Panc1 (cell line): ENCODE measurements at places on chromosomes 4 and X. TPM values are rescaled to one million over a fixed set of nuclear protein-coding genes. Genes with fewer than 3 reads are reported as not detected.

- no peaks in the 10 kb centered on the region for H3K27me3 ChIP-seq
- peaks cover 6% of the 10 kb centered on the region; the same call in 1 of the 2 replicates for H3K36me3 ChIP-seq
- peak overlapping the region; percentile 93 for H3K4me3 ChIP-seq
- no peak for DNase-seq
Measured at GRCh38 chr4:152535360-152535902, 461 bp downstream of the FBXW7 start.

Gene AREG
- total RNA-seq = 0.54 TPM

DNA sequence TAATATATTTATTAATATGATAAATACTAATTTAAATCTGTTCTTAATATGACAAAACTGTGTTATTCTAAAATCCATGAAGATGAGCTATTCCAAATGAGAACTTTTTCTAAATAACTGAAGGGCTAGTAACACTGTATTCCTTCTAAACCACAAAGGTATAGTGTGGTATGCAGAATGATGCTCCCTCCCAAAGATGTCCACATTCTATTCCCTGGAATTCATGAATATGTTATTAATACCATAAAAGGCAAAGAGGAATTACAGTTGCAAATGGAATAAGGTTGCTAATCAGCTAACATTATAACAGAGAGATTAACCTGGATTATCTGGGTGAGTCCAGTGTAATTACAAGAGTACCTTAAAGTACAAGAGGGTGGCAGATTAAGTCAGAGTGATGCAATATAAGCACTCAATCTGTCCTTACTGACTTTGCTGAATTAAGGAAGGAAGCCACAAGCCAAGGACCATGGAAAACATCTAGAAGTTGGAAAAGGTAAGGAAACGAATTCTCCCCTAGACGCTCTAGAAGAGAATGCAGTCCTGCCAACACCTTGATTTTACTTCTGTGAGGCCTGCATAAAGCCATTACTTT, 20.7 kb upstream of the MAB21L2 start:
- DNase-seq = no peak
- H3K36me3 ChIP-seq = no peaks in the 10 kb centered on the region
- no peak overlapping the region for H3K4me3 ChIP-seq
- no peak overlapping the region for H3K27ac ChIP-seq

Gene CYSLTR1
- not detected for total RNA-seq

Gene MAGEB1
- total RNA-seq = not detected

Gene MAPK10
- 0.85 TPM for total RNA-seq

DNA sequence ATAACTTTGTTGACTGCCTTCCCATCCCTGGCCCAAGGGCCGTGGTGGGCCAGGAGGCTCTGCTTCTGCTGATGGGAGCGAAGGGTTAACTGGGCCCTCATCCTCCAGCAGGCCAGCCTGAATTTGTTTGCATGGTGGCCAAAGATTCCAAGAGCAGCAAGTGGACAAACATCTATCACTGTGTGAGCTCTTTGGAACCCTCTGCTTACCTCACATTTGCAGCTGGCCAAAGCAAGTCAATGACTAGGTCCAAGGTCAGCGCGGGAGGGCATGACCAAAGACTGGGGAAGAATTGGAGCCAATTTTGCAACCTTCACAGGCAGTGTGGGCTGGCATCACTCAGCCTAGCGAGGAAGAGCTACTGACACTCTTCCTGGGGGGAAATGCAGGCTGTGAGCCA, 67.8 kb upstream of the ATP6AP2 start:
- H3K27ac ChIP-seq = no peak overlapping the region
- no peaks in the 10 kb centered on the region for H3K27me3 ChIP-seq
- H3K4me3 ChIP-seq = no peak overlapping the region
- no peak for DNase-seq
- no peaks in the 10 kb centered on the region for H3K36me3 ChIP-seq

Gene TMEM255A
- total RNA-seq = 0.31 TPM

Gene ZNF157
- total RNA-seq = not detected

DNA sequence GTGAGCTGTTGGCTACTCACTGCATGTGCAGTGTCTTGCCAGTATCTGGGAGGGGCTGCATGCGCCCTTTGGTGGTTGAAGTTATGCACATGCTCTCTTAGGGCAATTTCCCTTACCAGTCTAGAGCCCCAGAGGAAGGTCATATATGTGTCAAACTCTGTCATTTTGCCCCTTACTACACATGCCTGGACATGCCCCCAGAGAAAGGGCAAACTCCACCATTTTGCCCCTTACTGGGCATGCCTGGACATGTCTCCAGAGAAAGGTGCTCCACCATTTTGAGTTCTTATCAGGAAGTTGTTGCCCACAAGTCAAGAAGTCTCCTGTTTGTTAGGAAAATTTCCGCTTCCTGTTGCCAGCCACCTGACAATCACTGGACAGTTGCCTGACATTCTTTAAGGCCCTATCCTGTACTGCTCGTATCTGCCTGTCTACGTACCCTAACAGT, 56.4 kb upstream of the PLAC8 start:
- no peak overlapping the region for H3K27ac ChIP-seq
- no peaks in the 10 kb centered on the region for H3K36me3 ChIP-seq
- no peak for DNase-seq
- H3K4me1 ChIP-seq = no peaks in the 10 kb centered on the region
- no peaks in the 10 kb centered on the region for H3K27me3 ChIP-seq

DNA sequence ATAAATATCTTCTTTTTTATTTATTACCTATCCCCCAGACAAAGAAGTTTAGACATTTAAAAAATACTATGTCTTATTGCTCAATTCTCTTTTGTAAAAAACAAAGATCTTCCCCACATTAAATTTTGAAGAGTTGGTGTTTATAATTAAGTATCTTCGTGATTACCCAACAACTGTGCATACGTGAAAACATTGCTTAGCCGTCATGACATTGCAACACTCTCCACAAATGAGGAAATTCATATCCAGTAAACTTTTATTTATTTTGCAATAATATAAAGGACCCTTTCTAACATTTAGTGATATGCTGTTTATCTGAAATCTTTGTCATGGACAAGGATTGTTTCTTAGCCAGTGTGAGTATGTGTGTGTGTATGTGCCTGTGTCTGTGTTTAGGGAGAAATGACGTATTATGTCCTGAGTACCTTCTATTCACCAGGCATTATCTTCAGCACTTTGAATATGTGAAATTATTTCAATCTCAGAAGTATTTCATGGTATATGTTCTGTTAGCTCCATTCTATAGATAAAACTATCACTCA, 26.1 kb upstream of the EREG start:
- H3K36me3 ChIP-seq = no peaks in the 10 kb centered on the region
- no peaks in the 10 kb centered on the region for H3K27me3 ChIP-seq
- H3K27ac ChIP-seq = no peak overlapping the region
- no peak for DNase-seq
- no peak overlapping the region for H3K4me3 ChIP-seq
- no peaks in the 10 kb centered on the region for H3K4me1 ChIP-seq

DNA sequence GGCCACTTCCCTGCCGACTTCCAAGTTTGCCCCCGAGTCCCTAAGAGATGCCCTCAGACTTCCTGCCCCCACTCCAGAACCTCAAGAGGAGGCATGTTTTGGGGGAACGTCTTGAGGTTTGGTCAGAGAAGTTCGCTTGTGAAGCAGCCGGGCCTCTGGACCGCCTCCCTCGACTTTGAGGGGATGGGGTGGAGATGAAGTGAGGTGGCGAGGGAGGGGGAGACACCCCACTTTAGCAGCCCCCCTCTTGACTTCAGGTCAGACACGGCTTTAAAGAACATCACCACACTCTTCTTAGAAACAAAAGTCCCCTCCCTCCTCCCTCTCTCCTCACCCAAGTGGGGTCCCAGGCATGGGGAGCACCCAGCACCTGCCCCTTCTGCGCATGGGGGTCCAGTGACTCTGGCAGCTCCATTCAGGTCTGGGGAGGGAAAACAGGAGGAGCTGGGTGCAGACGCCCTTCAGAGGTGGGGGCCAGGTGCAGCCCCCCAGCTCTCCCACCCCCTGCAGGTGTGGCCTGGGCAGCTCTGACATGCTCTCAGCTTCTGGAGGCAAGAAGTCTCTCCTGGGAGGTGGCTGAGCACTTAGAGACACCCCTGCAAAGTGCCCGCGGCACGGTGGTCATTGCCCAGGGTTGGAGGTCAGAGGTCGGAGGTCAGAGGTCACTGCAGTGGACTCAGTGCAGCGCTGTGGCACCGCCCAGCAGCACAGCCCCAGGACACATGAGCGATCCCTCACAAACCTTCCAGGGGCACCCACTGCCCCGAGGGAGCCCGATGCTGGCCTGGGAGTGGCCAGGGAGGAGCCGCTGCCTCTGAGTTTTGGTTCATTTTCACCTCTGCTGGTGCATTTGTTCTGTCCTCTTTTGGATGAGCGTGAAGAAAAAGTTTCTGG, 108.8 kb downstream of the CPZ start:
- no peak for DNase-seq
- no peaks in the 10 kb centered on the region for H3K36me3 ChIP-seq
- H3K4me3 ChIP-seq = no peak overlapping the region
- H3K27ac ChIP-seq = no peak overlapping the region
- no peaks in the 10 kb centered on the region for H3K4me1 ChIP-seq

- DNase-seq = no peak
- H3K36me3 ChIP-seq = no peaks in the 10 kb centered on the region
- H3K4me1 ChIP-seq = no peaks in the 10 kb centered on the region
- H3K27ac ChIP-seq = no peak overlapping the region
- H3K27me3 ChIP-seq = no peaks in the 10 kb centered on the region
- no peak overlapping the region for H3K4me3 ChIP-seq
Measured at GRCh38 chrX:9378980-9379696, 85.7 kb upstream of the TBL1X start.

- H3K27ac ChIP-seq = no peak overlapping the region
- no peaks in the 10 kb centered on the region for H3K36me3 ChIP-seq
- H3K4me3 ChIP-seq = no peak overlapping the region
- no peak for DNase-seq
- H3K27me3 ChIP-seq = no peaks in the 10 kb centered on the region
Measured at GRCh38 chrX:103398421-103398864, 22.1 kb downstream of the BEX3 start.

Gene MBNL3
- 0.39 TPM for total RNA-seq

DNA sequence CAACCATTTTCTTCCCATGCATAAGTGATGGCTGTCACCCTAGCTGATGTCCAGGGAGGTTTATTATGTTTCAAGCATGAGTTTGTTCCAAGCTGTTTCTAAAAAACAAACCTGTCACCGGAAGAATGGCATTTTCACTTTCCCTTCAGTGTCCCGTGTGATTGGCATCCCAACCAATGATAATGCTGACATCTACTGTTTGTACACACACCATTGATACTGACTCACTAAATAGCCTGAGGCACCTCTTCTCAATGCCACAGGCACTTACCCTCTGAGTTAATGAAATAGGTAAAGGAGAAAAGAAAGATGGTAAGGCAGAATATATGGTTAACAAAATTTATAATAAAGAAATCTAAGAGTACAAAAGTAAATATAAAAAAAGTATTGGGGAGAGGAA, 23.1 kb upstream of the VCX2 start:
- H3K4me3 ChIP-seq = no peak overlapping the region
- H3K4me1 ChIP-seq = no peaks in the 10 kb centered on the region
- H3K27me3 ChIP-seq = no peaks in the 10 kb centered on the region
- no peak for DNase-seq
- no peak overlapping the region for H3K27ac ChIP-seq
- H3K36me3 ChIP-seq = no peaks in the 10 kb centered on the region

DNA sequence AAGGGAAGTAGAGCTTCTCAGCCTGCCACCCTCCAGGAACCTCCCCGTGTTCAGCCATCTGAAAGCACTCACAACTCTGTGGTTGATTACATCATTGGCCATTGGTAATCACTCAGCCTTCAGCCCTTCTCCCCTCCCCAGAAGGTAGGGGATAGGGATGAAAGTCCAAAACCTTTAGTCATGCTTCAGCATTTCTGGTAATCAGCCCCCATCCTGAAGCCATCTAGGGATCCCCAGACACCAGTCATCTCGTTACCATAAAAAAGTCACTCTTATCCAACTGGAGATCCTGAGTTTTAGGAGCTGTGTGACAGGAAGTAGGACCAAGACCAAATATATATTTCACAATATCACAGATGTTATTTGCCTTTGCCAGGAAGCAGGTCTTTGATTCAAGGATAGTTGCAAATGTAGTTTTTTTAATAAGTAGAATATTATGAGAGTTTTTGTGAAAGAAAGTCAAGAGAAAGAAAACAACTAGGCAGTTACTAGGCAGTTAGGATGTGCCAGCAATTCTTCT, 364.6 kb upstream of the NOCT start:
- no peaks in the 10 kb centered on the region for H3K4me1 ChIP-seq
- H3K27ac ChIP-seq = no peak overlapping the region
- no peaks in the 10 kb centered on the region for H3K36me3 ChIP-seq
- no peak for DNase-seq
- no peak overlapping the region for H3K4me3 ChIP-seq

- H3K27ac ChIP-seq = no peak overlapping the region
- no peaks in the 10 kb centered on the region for H3K4me1 ChIP-seq
- no peak for DNase-seq
- H3K36me3 ChIP-seq = no peaks in the 10 kb centered on the region
- H3K27me3 ChIP-seq = no peaks in the 10 kb centered on the region
- H3K4me3 ChIP-seq = no peak overlapping the region
Measured at GRCh38 chr4:181478656-181479055, 764.5 kb upstream of the TENM3 start.

- H3K4me3 ChIP-seq = no peak overlapping the region
- no peaks in the 10 kb centered on the region for H3K4me1 ChIP-seq
- H3K27ac ChIP-seq = no peak overlapping the region
- H3K27me3 ChIP-seq = no peaks in the 10 kb centered on the region
- no peak for DNase-seq
Measured at GRCh38 chr4:143458966-143459365, 54.5 kb upstream of the SMARCA5 start.

DNA sequence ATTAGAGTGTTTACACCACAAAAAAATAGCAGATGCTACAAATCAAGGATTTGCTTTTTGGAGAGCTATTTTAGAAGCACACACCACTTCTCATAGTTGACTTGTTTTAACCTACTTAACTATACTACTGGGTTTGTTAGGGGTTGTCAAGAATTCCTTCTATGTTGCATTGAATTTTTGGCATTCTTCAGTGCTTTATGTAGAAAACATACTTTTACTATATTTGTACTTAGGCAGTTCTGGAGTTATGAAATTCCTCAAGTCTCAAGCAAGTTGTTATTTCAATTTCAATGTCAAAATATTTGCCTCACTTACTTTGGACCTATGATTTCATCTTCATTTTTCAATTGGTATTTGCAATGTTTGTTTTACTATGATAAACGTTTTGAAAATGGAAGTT, 449.6 kb downstream of the GLUD2 start:
- H3K36me3 ChIP-seq = no peaks in the 10 kb centered on the region; the same call in 1 of the 2 replicates
- no peaks in the 10 kb centered on the region for H3K4me1 ChIP-seq
- H3K27me3 ChIP-seq = no peaks in the 10 kb centered on the region
- H3K27ac ChIP-seq = no peak overlapping the region

GRCh38 chr4:165610679-165611437, 232.1 kb downstream of the CPE start:
- no peak overlapping the region for H3K4me3 ChIP-seq
- no peaks in the 10 kb centered on the region for H3K36me3 ChIP-seq
- DNase-seq = no peak
- no peak overlapping the region for H3K27ac ChIP-seq
